T-helper 1 cell (primary cell): ENCODE measurements at places on chromosomes 2 and 18.

DNA sequence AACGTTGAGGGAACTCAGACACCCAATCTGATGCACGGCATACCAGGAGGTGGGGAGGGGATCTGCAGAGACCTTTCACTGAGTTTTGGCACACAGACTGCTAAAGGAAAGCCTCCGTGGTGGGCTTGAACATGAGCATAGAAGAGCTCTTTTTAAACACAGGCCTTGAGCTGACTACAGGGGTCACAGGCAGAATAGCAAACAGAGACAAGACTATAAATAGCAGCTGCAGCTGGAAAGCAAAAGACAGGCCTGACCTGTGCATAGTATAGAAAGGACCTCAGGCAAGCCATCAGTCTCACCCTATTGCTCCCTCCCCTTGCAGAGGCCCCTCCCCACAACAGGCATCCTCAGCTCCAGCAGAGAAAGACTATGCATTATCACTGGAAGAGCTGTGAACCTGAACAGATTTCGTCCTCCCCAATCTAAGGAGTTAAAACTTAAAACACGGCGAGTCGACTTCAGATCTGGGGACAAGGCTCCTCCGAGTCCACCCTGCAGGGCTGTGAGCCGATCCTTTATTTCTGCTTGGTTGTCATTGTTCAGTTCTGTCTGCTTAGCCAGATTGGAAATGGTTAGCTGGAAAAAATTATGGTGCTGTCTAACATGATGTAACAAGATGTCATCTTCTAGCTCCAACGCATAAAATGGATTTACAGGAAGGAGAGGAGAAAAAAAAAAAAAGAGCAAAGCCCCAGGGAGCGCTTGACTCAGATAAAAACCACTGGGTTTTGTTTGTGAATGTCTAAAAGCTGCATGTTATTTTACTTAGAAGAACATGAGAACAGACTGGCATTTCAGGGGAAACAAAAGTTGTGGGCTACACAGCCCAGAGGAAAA, 25.2 kb upstream of the LCLAT1 start:
- no peak for DNase-seq

- DNase-seq = no peak
Observed at GRCh38 chr2:142605421-142605820, 272.0 kb upstream of the KYNU start.

GRCh38 chr2:36006444-36006843, 349.1 kb upstream of the CRIM1 start:
- no peak for DNase-seq

DNA sequence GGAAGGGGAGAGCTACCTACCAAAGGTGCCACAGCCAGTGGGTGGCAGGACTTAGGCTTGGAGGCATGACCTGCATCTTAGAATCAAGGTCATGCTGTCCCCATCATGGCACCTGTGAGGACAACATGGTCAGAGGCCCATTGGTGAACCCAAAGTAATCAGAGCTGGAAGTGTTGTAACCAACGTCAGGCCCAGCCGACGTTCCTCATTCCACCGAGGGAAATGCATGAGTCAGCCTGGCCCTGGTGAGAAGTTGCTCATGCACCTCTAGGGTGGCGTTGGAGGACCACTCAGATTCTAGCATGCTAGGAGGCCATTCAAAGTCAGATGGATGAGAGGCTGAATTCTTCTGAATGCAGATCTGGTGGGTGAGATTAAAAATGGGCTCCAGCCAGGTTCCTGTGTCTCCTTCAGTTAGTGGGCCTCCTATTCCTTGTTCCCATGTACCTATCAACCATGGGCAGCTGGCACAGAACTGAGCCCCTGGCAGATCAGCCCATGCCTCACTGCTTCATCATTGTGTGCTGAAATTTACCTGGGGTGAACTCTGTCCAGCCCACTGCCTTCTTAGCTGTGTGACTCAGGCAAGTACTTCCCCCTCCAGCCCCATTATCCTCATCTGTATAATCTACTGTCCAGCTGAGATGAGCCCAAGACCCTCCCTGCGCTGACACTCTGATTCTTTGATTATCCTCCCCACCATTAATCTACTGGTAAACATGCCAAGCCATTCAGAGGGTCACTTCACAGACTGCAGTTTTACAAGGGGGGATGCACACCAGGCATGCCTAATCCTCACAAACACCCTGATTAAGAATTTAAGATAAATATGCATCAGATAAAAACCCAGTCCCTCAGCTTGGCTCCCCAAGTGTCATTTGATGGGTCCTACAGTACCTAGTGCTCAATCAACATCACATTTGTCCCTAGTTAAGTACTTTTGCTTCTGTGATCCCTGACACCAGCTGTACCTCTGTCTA, 14.0 kb downstream of the SLC14A2 start:
- DNase-seq = no peak

- no peak for DNase-seq
Observed at GRCh38 chr18:24246143-24246542, 107.3 kb downstream of the CABYR start.

DNA sequence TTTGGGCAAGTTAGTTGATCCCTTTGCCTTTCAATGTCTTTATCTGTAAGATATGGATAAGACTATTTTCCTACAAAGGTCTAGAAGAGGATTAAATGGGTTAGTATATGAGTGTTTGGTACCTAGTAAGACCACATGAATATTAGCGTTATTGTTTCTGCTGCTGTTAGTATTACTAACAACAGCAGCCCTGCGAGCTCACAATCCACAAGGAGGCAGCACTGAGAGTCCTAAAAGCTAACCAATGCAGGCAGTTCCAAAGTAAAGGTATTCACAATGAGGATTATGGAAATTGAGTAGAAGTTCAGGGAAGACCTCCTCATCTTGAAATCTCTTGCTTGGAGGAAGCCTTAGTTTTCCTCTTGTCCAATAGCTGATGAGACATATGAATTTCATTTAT, 248.9 kb downstream of the TDRD15 start:
- no peak for DNase-seq

DNA sequence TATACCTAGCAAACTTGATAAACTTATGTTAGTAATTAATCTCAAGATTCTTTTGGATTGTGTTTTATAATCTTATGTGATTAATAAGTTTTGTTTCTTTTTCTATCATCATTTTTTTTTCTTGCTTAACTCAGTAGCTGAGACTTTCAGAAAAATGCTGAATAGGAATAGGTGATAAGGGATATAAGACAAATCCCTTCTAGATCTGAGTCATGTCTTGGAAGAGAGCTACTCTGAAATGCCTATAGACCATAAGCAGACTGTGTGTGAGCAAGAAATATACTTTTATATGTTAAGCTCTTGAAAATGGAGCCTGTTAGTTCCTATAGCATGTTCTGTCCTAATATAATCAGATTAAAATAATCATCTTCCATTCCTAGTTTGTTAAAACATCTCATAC, 29.6 kb downstream of the CYBRD1 start:
- DNase-seq = no peak

GRCh38 chr2:98039085-98039756, 43.5 kb upstream of the TMEM131 start:
- no peak for DNase-seq
